GM19239 (cell line): ENCODE measurements at places on chromosomes 7 and 10.

- no peak for DNase-seq
These were observed 203.7 kb downstream of the GRID1 start for GRCh38 chr10:86162696-86163400.

- no peak for DNase-seq
These were observed 19.0 kb upstream of the TARP start for GRCh38 chr7:38292442-38292841.

DNA sequence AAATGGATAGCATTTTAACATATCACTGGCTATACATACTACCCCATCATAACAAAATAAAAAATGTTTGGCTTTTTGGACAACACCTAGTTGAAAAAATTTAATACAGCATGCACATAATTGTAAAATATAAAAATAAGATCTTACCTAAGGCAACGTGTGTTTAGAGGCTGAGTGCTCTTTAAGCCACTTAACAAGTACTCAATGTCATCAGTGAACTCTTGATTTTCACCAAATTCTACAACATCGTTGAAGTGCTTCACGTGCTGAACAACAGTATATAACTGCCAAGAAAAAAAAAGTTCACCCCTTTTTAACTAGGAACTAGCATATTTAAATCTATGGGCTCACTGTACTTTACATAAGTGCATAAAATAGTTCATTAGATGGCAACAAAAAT, 49.5 kb downstream of the WAPL start:
- DNase-seq = no peak

- no peak for DNase-seq
These were observed 319.4 kb downstream of the WDR37 start for GRCh38 chr10:1375346-1376170.

GRCh38 chr7:155257482-155258225, 40.0 kb upstream of the INSIG1 start:
- no peak for DNase-seq

- DNase-seq = peak; percentile 39
These were observed 72.0 kb downstream of the SLC37A3 start for GRCh38 chr7:140326116-140326928.
